GM20000 (cell line): ENCODE measurements at places on chromosomes 1 and 21.

DNA sequence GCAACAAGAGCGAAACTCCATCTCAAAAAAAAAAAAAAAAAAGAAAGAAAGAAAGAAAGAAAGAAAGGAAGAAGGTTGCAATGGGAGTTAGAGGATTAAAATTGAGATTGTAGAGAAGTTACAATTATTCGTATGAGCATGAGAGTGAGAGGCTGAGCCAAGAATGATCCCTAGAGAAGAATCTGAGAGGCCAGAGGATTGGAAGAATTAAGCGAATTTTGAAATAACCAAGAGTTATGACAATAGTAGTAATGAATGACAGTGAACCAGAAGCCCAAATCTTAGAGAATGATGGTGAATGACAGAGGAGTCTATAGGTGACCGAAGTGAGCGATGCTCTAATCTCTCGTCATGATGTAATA lies 369 bp upstream of the ZYG11B start:
- DNase-seq = no peak

- no peak for DNase-seq
Observed at GRCh38 chr1:43867976-43868740, 65.4 kb upstream of the ARTN start.

DNA sequence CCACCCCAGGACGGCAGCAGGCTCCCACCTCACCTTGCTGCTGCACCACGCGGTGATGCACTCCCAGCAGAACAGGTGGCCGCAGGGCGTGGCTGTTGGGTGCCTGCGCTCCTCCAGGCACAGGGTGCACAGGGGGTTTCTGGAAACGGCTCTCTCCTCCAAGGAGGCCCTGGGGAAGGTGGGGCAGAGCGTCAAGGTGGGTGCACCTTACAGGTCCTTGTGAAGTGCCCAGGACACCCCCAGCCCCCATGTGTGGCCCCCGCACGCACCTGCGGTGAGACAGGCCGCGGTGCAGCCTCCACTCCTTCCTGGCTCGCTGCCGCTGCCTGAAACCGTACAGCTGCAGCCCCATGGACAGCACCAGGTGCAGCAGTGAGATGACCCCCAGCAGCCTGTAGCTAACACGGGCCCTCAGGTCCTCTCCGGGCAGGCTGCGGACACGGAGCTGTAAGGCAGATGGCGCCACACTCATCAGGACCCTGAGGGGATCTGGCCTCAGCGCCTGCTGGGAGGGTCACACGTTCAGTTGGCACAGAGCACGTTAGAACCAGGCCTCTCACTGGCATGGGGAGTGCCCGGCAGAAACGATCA lies 5.8 kb downstream of the PEX10 start:
- no peak for DNase-seq

- no peak for DNase-seq
Observed at GRCh38 chr21:46555225-46555617, 49.7 kb downstream of the S100B start.

DNA sequence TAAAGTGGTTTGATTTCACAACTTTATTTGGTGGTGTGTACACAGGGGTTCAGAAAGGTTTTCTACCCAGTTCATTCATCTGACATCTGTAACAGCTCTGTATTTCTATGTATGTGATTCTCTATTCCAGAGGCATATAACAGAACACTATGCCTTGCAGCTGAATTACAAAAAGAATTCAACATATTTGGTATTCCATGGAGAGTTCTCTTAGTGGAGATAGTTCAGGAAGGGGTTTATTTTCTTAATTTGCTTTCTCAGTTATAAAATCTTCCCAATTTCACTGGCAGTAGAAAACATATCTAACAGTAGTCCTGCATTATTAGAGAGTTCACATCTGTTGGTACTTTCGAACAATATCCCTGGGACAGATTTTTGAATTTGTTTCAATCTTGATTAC lies 207.9 kb upstream of the LYPLAL1 start:
- no peak for DNase-seq

DNA sequence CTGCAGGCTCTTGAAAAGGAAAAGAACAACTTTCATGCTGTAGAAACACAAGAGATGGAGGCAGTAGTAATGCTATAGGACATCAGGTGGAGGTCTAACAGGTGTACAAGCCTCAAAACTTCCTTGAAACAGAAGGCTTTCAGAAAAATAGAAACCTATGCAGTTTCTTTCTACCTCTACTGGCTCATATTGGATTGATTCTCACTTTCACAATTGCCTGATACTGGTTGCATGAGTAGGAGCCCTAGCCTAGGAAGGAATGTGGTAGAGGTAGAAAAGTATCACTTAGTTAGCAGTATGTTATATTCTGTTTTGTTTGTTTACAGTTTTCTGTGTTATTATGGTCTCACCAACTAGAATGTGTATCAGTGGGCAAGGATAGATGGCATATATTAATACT lies 175.4 kb upstream of the GORAB start:
- DNase-seq = no peak

- DNase-seq = no peak
Observed at GRCh38 chr1:180791806-180792205, 120.9 kb upstream of the KIAA1614 start.

DNA sequence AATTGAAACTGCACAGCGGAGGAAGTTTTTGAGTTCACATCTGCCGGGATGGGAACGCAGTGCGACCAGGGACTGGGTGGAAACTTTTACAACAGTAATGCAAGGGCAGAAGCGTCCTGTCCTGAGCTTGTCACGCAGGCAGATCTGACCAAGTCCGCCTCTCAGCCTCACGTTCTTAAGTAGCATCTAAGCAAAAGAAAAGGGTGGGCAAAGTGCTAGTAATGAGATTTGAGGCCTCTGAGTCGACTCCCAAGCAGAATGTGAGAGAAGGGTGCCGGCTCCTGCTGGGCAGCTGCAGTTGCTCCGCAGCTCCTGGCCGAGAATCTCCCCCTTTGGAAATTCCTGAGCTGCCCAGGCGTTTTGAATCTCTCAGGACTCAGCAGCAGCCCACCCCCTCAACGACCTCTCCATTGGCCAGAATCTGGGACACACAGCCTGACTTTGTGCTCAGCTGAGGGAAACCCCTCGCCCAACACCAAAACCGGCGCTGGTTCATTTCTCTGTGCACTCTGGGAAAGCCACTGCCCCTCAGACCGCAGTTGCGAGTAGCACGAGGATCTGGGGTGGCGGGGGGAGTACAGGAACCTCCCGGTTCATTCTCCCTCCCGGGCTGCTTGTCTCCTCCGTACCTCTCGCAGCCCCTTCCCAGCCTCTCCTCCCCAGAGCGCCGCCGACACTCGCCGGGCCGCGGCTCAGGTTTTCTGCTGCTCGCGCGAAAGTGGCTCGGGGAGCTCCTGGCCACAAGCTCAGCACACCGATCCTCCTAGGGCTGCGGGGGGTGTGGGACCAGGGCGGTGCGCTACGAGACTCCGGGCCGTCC lies 913 bp upstream of the S1PR1 start:
- peak; percentile 61 for DNase-seq

- DNase-seq = no peak
Observed at GRCh38 chr1:215761446-215761845, 194.3 kb downstream of the KCTD3 start.

GRCh38 chr21:38142224-38142623 lies 114.6 kb upstream of the KCNJ15 start:
- no peak for DNase-seq

DNA sequence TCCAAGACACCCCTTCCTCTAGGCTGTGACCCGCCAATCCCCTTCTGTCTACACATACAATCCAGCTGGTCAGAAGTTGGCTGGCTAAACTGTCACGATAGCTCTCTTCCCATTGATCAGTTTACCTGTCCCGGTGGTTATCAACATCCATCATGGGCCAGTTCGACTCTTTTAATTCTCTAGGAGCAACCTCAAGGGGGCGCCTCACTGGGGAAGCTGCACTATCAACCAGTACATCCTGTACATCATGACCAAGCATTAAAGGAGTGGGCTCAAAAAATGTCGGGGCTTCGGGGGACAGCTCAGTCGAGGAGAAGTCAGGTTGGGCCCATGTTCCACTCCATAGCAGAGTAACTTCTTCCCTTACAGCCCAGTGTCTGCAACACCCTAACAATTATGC lies 53.2 kb upstream of the B3GALNT2 start:
- no peak for DNase-seq

DNA sequence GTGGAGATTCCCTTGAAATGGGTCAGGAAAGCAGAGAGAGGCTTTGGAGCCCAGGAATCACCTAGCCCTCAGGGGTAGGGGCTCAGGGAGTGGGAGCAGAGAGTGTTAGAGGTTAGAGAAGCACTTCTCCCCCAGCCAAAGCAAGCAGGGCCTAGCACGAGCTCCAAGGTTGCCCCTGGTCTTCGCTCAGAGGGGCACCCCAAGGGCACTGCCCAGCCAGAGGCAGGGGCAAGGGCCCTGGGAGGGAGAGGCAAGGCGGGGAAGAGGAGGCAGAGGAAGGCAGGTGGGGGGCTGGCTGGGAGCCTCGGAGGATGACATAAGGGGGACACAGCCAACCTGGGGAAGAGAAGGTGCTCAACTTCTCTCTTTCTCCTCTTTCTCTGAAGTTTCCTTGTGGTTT lies 71.9 kb downstream of the CASZ1 start:
- DNase-seq = no peak

DNA sequence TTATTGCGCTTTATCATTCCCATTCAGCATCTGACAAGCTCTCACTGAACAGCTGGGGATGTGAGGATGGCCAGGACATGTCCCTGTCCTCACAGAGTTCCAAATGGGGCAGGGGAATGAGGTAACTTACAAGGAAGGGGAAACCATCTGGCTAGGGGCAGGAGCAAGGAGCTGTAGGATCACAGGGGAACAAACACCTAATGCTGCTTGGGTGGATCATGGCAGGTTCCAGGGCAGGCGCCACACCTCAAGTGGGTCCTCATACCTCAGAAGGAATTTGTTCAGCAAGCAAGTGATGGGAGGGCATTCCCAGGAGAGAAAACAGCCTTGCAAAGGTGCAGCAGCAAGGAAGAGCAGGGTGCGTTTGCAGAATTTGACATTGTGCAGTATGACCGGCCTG lies 35.1 kb upstream of the GRIK3 start:
- DNase-seq = no peak

GRCh38 chr1:9606458-9606857 lies 17.7 kb downstream of the TMEM201 start:
- DNase-seq = no peak

- no peak for DNase-seq
Observed at GRCh38 chr1:152167835-152168534, 9.0 kb upstream of the RPTN start.

DNA sequence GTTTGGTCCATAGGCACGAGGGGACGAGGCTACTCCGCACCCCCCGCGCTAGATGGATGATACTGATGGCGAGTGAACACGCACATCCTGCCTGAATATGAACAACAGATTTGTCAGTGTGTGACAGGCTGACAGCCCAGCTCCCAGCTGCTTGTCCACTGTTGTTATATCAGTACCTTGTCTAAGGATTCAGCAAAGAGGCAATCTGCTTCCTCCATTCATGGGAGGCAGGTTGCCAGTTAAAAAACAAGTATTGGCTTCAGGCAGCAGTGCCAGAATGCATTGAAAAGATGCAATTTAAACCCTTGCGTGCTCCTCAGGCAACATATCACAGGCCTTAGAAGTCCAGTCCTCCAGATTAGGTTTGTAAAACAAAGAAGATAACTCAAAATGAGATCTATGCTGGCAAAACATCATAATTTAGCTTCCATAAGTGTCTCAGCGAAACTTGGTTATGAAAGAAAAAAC lies 223.3 kb downstream of the GPATCH2 start:
- no peak for DNase-seq

DNA sequence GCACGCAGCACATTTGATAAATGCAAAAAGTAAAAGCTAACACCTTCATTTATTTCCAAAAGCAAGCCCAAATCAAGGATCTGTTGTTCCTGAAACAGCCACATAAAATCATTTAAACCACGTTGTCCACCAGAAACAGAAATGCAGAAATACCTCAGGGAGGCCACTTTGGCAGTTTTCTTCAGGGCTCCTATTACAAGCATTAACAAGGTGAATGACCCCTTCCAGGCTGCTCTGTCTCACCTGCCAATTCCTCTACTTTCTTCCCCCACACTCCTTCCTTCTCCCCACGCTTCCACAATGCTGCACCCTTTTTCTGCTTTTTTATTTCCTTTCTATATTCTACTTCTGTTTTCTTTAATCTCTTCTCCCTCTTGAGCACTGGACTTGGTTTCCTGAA lies 55.0 kb upstream of the PTGFRN start:
- DNase-seq = no peak

DNA sequence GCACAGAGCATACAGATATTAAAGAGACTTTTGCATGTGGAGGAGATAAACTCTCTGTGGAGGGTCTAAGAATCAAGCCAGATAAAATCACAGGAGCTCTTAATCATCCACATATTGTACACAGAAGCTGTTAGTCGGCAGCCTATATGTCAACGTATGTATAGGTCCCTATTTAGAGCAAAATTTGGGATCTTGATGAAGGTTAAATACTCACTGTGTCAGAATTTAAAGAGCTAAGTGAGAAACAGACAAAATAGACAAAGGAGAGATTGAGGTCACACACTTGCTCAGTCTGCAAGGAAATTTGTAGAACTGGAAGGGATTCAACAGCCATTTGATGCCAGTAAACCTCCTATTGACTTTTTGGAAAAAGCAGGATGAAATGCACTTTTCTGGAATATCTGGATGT lies 4.1 kb upstream of the IRF2BP2 start:
- DNase-seq = no peak

GRCh38 chr1:14572861-14573260 lies 25.6 kb upstream of the KAZN start:
- DNase-seq = no peak

DNA sequence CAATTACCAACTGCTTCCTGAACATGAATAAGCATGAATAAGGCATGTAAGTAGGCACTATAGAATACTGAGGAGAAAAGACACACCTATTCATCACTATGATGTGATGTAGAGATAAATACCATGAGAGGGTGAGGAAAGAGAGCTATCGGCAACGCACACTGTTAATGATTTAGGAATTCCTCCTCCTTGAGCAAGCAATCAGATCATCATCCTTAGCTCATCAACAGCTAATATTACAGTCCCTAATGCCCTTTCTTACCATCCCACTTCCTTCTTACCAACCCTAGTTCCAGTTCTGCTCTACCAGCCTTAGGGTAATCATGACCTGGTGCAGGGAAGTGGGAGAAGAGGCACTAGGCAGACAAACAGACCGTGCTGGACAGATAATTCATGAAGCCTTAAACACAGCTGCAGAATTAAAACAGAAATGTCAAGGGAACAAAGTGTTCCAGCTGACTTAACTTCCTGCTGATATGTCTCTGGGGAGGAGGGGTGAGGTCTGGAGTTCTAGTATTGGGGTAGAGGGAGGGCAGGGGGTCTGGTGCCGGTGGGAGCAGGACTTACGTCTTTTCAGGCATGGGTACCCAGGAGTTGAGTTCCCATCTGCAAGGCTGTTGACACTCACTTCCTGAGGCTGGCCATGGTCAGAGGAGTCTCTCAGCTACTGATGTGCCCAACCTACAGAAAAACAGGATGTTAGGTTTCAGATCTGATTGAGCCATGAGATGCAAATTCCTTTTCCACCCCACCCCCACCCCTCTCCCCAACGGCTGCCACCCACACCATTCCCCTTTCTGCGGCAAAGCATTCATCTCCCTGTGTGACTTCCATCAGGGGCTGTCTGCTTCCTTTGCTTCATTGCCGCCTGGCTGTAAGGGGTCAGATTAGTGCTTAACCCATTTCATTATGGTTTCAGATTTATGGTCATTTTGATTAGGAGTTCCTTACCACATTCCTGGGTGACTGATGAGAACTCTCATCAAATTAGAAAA lies 12.6 kb upstream of the RCSD1 start:
- DNase-seq = no peak
